ENCODE measurements at places on chromosomes 3 and 15.

- no peak for DNase-seq
These were observed 55.2 kb upstream of the SEC61A1 start for GRCh38 chr3:127997016-127997415.

- DNase-seq, result no peak
These were observed 20.2 kb downstream of the TLE3 start for GRCh38 chr15:70077188-70078147.

GRCh38 chr15:52161406-52161966 lies 29.7 kb downstream of the GNB5 start:
- no peak for DNase-seq

GRCh38 chr3:113179235-113179824 lies 32.0 kb upstream of the BOC start:
- no peak for DNase-seq

GRCh38 chr3:180855364-180855763 lies 57.1 kb upstream of the FXR1 start:
- DNase-seq, result no peak

- DNase-seq, result no peak
These were observed 900.6 kb downstream of the TUSC7 start for GRCh38 chr3:117610156-117610555.

- DNase-seq, result no peak
These were observed 49.2 kb upstream of the RAD18 start for GRCh38 chr3:9012521-9012920.

DNA sequence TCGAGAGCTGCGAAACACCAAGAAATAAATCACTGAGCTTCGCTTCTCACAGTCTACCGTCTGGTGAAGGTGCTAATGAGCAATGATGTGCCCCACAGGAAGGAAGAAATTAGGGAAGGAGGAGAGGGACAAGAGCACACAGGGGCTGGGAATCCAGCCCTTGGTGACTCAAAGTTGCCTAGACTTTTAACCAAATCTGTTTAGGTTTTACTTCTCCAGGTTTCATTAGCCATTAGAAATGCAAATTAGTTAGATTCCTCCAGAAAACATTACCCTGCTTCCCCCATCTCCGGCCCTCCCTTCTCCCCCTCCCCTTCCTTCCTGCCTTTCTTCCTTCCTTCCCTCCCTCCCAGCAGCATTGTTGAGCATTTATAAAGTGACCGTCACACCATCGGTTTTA lies 59.3 kb upstream of the UBE2E1 start:
- DNase-seq, result no peak

GRCh38 chr3:16378920-16379319 lies 113.9 kb downstream of the OXNAD1 start:
- no peak for DNase-seq

- no peak for DNase-seq
These were observed 10.0 kb downstream of the FAM98B start for GRCh38 chr15:38463893-38464292.

DNA sequence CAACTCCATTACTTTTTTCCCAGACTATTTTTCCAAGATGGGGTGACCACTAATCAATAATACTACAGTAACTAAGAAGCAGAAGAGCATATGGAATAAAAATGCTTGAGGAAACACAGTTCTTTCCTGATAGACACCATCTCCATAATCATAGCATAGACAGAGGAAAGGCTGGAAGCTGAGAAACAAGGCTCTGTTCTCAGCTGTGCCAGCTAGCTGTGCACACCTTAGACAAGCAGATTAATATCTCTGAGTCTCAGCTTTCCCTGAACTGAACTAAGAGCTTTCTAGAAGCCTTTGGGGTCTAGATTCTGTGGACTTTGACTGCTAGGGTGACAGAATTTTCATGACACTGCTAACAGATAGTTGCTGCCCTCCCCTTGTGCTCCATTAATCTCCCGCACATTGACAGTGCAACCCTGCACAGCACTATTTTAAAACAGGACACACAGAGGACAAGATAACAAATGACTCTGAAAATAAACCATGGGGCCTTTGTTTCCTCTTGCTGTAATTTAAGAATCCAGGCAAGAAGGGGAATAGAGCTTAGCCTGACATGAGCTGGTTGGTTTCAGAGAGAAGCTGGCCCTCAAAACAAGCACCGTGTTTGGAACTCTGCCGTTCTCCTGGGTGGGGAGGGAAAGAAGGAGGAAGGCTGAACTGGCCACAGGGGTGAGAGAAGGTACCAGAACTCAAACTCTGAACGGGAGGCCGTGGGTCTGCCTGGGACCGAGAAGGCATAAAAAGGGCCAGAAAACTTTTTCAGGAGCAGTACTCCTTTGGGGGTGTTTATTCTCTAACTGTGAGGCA lies 67.4 kb downstream of the ATP13A5 start:
- DNase-seq, result no peak

- no peak for DNase-seq
These were observed 437.7 kb downstream of the RAP2B start for GRCh38 chr3:153599685-153600084.
